ENCODE measurements at places on chromosomes 3 and 15.

DNA sequence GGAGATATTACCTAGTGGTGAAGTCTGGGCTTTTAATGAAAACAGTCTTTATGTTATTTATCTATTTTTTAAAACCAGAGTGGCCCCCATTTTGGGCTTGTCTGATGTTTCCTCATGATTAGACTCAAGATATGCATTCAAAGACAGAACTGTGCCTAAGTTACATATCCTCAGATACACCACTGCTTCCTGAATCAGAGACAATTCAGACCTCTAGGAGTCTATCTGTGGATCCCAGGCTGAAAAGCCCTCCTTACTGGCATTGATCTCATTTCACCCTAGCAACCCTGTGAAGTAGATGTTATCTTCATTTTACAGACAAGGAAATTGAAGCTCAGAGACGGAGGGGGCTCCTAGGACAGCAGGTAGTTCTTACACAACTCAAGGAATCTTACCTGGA lies 16.8 kb upstream of the TGM5 start:
- DNase-seq = no peak

DNA sequence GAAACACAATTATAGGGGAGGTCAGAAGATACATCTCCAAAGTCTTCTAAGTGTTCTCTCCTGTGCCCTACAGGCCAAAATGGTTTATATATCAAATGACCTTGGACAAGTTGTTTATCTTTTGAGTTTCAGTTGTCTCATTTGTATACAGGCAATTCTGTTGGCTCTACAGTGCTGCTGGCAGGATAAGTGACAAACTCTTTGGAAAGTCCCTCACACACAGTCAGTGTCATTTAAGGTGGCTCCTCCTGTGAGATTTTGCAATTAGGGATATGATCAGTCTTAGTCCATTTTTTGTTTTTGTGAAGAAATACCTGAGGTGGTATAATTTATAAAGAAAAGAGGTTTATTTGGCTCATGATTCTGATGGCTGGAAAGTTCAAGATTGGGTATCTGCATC lies 1035.8 kb upstream of the CFAP20DC start:
- DNase-seq = no peak

DNA sequence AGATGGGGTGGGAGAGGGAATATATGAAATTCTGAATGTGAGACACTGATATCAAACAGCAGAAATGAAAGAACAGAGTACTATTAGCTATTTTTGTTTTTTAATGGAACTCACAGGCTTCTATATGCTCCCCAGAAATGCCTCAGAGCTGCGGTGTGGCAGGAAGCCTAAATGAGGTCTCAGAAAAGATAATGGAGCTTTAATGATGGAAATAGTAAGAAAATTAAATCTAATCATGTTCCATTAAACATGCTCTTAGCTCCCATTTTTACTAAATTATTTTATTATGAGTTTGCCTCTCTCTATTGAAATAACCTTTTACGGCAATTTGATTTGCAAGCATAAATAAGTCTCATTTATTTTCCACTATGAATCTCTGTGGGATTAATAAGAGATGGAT lies 378.9 kb downstream of the ULK4 start:
- no peak for DNase-seq

DNA sequence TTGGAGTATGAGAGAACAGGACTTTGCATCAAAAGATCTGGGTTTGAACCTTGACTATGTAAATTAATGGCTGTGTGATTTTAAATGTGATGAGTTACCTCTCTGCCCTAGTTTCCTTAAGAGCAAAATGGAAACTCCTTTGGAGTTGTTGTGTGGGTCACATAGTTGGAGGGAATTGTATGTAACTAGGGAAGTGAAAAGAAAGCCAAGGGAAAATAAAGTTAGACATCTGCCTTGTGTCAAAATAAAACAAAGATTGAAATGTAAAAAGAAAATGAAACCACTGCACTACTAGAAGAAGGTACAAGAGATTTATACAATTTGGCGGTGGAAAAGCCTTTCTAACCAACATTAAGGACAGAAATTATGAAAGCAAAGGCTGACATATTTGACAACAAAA lies 1.7 kb upstream of the EHD4 start:
- no peak for DNase-seq

GRCh38 chr3:108406661-108407206 lies 103.7 kb downstream of the MYH15 start:
- DNase-seq = peak; percentile 34

DNA sequence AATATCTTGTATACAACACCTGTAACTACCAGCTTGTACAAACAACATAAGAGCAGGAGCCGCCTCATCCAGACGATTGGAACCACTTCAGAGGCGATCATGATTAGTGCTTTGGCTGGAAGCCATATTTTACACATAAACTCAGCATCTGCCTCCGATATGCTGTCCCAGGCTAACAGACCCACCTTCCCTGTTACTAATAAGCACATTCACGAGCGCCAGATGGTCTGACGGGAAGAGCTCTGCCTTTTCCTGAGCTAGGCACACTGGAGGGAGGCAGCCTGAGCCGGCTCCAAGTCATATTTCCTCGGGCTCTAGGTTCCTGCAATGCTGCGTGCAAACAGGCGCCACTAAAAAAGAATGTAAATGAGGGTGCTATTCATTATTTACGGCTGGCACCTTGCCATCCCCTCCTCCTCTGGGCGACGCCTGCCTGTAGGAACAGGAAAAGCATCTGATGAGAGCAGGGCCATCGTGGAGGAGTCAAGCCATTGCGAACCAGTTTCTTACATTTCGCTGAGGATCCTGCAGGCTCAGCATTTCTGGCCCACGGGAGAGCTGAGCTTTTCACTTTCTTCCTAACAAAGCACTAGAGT lies 98.2 kb downstream of the ANXA2 start:
- DNase-seq = peak; percentile 6

DNA sequence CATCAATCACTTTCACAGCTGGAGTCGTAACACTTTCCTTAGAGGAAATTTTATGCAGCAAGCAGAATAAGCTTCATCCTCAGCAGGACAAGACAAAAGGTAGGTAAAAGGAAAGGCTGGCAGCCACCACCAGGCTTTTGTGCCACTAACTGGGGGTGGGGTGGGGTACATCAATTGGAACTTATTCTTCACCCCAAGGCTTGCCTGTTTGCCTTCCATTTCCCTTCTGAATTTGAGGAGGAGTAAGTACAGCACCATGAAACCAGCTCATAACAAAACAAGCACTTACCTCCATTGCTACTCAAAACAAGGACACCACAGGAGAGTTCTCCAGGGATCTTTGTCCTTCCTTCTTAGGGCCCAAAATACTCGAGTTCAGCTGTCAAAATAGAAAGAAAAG lies 296.8 kb downstream of the ARRDC4 start:
- no peak for DNase-seq

DNA sequence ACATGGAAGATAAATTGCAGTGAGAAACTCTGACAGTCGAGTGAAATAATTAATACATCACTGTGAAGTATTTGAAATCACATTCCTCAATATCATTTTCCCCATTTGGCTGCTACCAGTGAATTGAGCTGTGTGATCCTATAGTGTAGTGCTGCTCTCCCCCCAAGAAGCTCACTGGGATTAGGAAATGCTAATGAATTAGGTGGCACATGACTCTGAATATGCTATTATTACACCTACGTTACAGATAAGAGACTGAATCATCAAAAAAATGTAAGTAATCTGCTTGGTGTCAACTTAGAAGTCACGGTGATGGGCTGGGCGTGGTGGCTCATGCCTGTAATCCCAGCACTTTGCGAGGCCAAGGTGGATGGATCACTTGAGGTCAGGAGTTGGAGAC lies 34.7 kb upstream of the SYNM start:
- DNase-seq = no peak

DNA sequence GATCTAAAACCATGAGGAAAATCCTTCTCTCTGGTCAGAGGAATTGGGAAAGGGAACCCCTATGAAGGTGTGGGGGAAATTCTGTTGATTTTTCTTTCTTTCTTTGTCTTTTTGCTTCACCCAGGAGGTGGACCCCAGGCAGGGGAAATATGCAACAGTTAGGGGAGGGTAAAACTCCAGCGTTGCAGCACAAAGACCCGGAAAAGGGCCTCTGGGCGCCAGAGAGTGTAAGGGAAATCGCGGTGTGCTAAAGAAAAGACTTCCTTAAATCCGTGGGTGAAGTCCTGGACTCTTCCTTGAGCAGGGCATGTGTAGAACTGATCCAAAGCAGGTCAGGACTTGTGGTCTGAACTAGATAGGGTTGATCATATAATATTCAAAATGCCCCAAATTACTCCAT lies 11.1 kb upstream of the TBC1D21 start:
- DNase-seq = no peak

GRCh38 chr3:162799910-162800309 lies 1303.3 kb downstream of the OTOL1 start:
- no peak for DNase-seq

GRCh38 chr3:188750617-188751016 lies 421.2 kb upstream of the TPRG1 start:
- no peak for DNase-seq

GRCh38 chr3:113825090-113825489 lies 13.5 kb upstream of the GRAMD1C start:
- no peak for DNase-seq

GRCh38 chr3:175573226-175573625 lies 714.1 kb downstream of the NAALADL2 start:
- no peak for DNase-seq

DNA sequence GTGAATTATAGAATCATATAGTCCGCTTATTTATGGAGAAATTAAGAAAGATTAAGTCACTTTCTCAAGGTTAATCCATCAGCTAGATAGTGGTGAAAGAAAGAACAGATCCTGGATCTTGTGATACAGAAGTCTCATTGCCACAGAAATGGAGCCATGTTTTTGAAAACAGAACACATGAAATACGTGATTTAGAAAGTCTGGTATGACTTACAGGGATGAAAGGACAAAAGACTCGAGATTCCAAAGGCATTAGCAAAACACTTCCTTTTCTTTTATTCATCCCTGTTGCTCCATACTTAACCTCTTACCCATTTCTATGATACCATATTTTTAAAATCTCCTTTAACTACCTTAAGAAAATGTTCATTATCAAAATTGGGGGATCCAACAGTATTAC lies 40.0 kb upstream of the TEX9 start:
- DNase-seq = peak; percentile 33

- DNase-seq = no peak
Measured at GRCh38 chr3:169268286-169268776, 395.2 kb downstream of the MECOM start.

- no peak for DNase-seq
Measured at GRCh38 chr3:14169435-14169834, 9.0 kb downstream of the XPC start.

DNA sequence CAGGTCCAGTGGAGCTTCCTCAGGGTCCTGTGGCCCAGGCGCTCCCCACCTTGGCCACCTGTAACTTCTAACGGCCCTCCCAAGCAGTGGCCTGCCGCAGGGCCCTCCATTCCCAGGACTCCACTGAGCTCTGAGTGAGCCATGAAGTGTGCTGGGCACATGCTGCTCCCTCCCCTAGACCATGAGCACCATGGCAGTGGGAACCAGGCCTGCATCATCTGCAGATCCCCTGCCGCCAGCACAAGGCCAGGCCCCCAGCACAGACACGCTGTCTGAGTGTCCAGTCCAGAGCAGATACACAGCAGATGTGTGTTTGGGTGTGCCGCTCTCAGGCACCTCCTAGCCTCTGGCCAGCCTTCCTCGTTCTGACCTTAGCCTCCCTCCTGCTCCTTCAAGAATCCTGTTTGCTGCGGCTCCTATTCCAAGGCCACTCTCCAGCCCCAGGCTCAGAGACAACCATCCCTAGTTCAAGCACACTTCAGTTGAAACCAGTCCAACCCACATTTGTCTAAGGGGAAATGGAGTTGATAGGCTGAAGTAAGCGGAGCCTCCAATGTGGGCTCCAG lies 7.0 kb upstream of the KLF15 start:
- no peak for DNase-seq

GRCh38 chr15:70274255-70274880 lies 176.7 kb upstream of the TLE3 start:
- DNase-seq = no peak

DNA sequence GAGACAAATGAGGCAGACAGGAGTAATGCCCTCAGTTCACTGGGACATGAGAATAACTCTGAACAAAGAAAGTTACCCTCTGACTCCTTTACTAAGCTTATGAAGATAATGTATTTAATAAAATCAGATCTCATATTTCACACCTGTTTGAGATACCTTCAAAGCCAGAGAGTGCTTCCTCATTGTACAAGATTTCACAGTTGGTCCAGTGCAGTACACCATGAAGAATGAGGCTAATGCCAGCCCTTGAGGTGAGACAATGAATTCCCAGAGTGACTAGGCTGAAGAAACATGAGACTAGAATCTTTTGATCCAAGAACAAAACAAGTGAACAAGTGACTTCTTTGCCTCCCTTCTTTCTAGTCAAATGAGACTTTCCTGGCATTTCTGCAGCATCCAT lies 1133.8 kb downstream of the TUSC7 start:
- DNase-seq = no peak

DNA sequence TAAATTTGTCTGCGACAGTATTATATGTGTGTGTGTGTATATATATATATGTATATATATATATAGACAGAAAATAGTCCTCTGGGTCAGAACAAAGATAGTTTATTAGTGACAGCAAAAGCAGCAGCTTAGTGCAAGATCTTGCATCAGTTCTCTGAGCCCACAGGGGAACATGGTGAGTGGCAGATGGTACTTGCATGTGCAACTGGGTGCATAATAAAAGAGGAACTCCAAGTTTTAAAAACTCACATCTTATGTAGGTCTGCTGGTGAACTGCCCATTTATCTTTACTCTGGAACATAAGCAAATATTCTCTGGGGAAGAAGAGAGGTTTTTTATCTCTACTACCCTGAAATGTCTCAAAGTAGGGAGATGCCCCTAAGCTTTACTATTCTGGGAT lies 276.4 kb downstream of the POLQ start:
- DNase-seq = no peak

DNA sequence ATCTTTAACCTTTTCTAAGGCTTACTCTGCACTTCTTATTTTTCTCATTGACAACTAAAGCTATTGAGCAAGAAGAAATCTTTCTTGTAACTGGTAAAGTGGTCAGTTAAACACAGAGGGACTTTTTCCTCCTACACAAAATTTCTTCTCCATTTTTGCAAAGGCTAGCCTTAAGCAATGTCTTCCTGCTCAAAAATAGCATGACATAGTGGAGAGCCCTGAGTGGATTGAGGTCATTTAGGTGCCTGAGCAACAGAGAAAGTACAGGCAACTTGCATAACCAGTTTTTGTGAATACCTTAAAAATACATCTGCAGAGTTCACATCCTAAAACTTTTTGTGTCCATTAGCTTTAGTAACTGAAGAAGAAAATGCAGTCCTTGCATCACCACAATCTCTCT lies 144.7 kb upstream of the TTC14 start:
- no peak for DNase-seq

Data from GM04504 (cell line).